Right ventricle myocardium inferior (tissue), 1 donor: ENCODE measurements at places on chromosomes 5 and 9.

DNA sequence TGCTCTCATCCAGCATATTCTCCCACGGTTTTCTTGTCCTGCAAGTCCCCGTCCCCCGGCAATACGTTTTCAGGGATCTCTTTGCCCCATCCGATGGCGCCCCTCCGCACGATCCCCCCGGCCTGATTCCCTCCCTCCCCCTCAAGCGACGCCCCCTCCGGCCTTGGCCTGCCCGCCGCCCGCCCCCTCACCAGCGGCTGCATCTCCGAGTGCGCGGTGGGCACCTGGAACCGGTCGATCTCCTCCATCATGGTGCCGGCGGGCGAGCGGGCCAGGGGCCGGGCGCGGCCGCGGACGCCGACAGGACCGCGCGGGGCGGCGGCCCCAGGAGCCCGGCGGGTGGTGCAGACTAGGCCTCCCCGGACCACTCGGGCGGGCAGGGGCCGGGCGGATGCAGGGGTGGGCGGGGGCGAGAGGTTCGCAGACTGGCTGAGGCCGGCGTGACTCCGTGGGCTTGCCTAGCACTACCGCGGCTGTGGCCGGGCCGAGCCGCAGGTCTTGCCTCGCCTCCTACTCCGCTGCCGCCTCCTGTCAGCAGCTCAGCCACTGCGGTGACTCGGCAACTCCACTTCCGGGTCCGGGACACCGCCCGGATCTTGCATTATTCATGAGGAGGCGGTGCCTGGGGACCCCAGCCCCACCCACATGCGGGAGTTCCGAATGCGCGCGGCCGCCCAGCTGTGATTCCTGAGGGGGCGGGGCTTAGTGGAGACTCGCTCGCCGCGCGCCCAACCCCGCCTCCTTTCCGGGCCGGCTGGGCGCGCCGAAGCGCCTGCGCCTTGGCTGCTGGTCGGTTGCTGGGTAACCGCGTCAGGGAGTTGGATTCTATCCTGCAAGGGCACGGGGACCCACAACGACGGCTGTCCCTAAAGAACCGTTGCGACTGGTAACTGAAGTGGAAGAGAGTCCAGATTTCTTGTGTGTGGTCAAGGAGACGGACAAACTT, at the start of the genes DNAI1 and FAM219A:
DNAI1 (plus strand) TSS at position 793 of the 946 bp plus-strand sequence. CDS start 201 bp downstream, outside the sequence.
FAM219A (minus strand) TSS at position 558 of the 946 bp plus-strand sequence; CDS start at position 251, 307 bp downstream.
- peak; percentile 99 for DNase-seq

DNA sequence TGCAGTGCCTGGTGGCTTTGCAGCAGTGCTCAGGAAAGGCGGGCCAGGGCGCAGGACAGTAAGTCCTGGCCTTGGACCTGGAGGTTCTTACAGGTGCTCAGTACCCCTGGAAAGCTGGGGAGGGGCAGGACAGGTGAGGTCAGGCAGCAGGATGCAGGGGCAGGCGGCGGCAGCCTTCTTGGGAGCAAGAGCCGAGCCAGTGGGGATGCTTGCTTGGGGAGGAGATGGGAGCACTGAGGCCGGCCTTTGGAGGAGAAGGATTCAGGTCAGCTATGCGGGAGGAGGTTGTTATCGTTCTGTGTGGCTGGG, 98.0 kb downstream of the COL5A1 start:
- no peak for DNase-seq

- DNase-seq: no peak
Observed at GRCh38 chr5:56175021-56175420, 58.1 kb downstream of the ANKRD55 start.

DNA sequence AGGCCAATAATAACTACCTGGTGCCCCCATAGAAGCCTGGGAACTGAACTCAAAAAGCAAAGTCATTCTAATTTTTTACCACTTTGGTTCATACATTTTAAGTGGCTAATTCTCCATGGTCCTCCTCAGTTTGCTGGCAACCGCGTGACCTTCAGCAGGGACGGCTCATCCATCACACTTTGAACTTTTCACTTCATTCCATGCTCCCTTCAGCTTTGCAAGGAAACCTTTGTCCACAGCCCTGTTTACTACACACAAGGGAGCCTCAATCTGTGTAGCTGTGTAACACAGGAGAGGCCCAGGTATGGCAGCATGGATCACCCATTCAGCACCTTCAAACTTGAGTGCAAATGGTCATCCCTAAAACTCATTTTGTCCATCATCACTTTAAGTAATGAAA, 552.4 kb downstream of the IRX1 start:
- no peak for DNase-seq

DNA sequence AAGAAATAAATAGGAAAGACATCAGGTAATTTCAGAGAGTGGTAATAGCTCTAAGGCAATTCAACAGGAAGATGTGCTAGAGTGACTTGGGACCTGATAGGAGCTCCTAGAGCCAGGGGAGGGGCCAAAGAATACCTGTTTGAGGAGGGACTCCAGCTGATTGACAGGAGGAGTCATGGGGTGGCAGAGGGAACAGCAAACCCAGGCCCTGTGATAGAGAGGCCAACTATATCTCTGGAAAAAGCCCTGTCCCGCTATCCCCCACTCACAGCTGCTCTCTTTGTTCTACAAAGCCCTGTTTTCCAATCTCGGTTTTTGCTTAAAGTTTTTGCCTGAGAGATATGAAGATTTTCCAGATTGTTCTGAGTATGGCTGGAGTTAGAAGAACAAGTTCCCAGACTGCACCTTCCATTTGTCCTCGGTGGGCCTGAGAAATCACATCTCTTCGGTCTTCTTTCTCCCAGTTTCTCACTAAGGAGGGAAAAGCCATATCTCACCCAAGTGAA, 9.0 kb upstream of the NSD1 start:
- no peak for DNase-seq

GRCh38 chr9:90287567-90288274, 354.9 kb downstream of the DIRAS2 start:
- no peak for DNase-seq

DNA sequence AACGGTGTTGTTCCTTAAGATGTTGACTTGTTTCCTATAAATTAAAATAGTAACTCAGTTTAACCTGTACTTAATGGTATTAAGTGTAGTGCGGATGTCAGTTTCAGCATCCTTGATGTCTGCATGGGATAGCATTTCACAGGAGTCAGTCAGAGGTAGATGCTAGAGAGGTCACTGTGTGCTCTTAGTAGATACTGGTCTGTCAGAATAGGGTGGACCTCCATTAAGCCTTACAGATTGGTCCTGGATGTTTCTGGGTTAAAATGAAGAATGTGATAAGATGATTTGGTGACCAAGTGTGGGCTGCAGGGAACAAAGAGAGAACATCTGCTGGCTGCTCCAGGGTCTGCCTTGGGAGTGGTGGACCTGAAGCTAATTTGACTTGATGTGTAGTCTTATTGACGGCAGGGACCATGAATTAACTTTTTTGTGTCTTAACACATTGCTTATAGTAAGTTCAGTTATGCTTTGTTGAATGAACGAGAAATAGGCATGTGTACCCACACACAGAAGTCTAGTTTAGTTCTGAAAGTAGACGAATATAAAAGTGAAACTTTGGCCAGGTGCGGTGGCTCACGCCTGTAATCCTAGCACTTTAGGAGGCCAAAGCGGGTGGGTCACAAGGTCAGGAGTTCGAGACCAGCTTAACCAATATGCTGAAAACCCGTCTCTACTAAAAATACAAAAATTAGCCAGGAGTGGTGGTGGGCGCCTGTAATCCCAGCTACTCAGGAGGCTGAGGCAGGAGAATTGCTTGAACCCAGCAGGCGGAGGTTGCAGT, 12.5 kb downstream of the RAB24 start:
- no peak for DNase-seq

GRCh38 chr9:116381350-116381749, 227.8 kb downstream of the PAPPA start:
- DNase-seq: no peak

GRCh38 chr9:94160594-94161501, 76.6 kb downstream of the PTPDC1 start:
- no peak for DNase-seq

DNA sequence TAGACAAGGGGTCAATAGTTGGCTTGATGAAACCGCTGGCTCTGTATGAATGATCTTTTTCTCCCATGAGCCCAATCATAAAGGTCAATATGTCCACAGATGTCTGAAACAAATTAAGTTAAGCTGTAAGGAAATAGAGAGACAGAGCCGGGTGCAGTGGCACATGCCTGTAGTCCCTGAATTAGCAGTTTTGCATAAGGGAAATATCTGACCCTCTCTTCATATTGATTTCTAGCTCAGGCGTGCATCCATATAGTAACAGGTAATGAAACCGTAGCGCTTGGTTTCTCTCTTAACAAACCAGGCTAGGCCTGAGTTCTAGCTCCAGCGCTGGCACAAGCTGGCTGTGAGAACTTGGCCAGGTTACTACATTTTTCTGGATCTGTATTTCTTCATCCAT, 118.1 kb upstream of the ERCC6L2 start:
- no peak for DNase-seq

DNA sequence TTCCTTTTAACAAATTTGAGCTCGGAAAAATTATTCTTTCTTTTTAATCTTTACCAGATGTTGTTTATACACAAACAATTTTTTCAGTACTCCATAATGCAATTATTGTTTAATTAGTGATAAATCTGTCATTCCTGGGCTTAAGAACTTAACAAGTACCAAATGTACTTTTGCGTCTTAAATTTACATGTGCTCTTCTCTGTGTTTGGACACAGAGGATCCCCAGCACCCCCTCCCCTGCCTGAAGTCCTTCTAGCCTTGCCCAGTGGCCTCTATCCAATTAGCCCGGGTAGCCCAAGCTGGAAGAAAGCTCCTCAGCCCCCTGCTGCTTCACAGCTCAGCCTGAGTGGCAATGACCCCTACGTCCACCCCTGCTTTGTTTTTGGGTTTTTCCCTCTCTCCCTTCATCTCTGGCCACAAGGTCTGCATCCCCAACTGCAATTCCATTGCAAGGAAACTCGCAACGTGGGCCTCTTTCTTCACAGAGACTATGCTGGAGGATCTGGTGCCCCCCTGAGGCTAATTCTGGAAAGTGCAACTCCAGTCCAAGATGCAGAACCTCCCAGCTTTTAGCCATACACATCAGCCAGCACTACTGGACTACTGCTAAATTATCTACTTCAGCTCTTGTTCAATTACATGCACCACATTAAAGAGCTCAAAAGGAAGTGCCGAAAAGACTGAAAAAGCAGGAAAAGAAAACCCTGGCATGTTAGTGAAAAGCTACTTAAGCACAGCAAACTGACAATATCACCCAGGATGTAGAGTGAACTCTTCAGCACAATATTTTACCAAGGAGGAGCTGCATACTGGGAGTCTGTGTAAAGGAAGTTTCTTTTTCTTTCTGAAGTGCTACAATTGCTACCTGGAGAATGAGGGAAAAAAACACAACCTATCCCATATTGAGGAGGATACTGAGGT, 186.2 kb downstream of the FANCC start:
- DNase-seq: no peak

- DNase-seq: no peak
Observed at GRCh38 chr5:175652741-175653663, 4.9 kb upstream of the HRH2 start.

DNA sequence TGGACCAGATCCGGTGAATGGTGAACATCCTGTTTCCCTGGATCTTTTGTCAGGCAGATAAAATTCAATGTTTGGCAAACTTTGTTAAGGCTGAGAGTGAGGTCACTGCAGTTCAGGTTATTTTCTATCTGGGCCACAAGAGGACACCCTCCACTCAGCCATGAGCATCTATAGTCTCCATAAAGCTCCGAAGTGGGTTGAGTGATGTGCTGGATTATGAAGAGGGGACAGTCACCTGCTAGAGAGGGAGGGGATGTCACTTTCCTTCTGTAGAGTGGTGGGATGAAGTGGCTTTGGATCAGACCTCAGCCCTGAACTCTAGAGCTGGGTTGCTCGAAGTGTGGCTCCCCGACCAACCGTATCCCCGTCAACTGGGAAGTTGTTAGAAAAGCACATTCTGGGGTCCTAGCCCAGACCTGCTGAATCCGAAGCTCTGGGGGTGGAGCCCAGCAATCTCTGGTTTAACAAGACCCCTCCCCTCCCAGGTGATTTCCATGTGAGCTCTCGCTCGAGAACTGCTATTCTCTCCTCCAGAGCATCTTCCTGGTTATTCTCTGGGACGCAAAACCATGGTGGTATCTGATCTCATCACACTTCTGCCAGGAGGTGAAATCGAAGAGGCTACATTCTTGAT, 31.8 kb upstream of the FGF1 start:
- no peak for DNase-seq
